ENCODE measurements at places on chromosomes 13 and 19. TPM values are rescaled to one million over a fixed set of nuclear protein-coding genes. Genes with fewer than 3 reads are reported as not detected.

- no peak for DNase-seq
These were observed 8.6 kb downstream of the FGF22 start for GRCh38 chr19:648305-648704.

DNA sequence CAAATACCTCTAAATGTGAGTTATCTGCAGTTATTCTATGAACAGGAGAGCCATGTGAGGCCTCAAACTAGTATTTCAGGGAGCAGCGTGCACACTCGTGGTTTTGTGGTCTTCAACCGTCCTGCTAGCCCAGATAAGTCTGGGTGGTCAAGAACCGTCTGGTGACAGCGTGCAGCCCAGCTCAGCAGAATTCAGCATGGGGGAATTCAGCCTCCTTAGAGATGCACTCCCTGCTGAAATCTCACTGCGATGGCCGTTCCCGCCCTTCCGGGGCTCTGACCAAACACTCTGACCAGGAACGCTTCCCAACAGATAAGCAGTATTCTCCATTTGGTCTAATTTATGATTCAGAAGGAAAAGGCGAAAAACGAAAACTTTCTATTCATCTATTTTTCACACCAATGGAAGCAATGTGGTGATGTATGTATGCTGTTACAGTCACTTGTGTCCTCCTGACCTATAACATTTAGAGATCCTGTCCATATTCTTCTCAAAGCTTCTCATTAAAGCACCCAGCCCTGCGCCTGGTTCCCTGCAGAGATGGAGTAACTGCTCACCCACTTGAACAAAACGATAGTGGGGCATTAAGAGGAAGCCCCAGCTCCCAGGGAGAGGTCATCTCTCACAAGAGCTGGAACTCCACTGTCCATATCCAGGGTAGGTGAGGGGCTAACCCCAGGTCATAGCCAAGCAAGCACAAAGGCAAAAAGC lies 2.9 kb downstream of the ANKRD27 start:
- no peak for DNase-seq

DNA sequence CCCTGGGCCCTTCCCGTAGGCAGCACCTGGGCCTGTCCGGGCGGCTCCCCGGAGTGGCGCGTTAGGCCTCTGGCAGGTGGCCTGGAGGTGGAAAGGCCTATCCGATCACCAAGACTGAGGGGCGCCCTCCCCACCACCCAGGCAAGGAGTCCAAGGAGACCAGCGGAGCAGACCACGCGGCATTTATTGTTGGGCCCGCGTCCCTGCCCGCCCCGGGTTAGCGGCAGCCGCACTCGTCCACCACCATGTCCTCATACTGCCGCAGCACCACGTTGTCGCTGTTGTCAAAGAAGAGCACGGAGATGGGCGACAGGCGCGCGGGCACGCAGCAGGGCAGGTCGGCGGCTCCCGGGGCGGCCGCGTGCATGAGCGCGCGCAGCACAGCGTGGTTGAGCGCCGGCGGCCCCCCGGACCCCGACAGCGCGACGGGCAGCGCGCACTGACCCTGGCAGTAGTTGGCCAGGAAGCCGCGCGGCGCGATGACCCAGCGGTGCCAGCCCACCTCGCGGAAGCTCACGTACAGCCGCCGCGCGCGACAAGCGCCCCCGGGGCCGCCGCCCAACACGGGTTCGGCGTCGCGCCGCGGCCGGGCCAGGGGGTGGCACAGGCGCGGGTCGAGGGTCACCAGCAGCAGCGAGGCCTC lies 27.5 kb downstream of the CERS1 start:
- no peak for DNase-seq

DNA sequence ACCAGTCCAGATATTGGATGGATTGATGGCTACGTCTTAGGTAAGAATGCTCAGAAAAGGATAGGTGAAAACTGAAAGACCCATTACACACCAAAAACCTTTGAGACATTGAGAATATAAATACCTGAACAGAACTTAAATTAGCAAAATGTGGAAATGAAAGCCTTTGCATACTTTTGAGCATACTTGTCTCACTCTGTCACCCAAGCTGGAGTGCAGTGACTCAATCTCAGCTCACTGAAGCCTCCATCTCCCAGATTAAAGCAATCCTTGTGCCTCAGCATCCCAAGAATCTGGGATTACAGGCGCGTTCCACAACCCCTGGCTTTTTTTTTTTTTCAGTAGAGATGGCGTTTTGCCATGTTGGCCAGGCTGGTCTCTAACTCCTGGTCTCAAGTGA lies 695.3 kb downstream of the DACH1 start:
- DNase-seq: no peak

DNA sequence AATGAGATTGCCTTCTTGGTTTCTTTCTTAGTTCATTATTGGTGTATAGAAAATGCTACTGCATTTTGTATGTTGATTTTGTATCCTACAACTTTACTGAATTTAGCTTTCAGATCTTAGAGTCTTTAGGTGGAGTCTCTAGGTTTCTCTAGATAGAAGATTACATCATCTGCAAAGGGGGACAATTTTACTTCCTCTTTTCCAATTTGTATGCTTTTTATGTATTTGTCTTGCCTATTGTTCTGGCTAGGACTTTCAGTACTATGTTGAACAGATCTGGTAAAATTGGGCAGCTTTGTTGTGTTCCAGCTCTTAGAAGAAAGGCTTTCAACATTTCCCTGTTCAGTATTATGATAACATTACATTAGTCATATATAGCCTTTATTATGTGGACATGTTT lies 101.0 kb upstream of the SPRY2 start:
- DNase-seq: no peak

ATP4A gene
- not detected for polyA plus RNA-seq

DNA sequence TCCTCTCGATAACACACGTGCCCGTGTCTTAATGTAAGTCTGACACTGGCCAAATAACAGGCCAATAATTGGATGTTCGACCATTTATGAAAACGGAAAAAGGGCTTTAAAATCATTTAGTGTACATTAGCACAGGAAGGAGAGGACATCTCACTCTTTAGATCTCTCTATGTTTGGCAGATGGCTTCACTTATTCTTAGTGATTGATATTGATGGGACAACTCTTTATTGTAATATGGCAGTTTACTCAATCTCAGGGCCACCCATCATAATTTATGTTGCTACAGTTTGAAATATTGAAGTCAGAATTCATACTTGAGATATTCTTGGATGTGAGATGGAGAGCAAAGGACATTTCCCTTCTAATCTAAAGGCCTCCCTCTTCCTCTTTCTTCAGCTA lies 430.7 kb upstream of the ARGLU1 start:
- DNase-seq: no peak

DNA sequence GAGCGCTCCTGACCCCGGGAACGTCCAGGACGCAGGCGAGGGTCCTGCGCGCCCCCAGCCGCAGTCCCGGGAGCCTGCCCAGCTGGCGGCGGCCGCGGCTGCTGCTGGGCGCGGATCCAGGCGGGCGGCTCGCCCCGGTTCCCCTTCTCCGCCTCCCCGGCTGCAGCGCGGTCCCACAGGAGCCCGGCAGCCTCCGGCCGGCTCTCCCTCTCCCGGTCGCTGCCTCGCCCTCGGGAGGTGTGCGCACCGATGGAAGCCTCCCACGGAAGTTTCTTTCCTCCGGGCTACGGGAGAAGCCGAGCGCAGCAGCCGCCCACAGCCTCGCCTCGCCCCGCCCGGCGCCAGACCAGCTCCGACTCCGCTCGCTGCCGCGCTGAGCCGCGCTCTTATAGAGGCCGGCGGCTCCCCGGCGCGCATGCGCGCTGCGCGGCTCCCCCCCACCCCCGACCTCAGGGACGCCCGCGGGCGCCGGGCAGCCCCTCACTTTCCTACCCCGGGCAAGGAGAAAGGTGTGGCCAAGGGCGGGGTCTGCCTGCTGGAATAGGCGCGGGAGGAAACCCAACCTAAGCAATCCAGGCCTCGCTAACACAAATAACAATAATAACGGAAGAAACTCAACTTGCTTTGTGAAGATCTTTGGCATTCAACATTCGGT lies at the start of gene SHISA2:
TSS of gene SHISA2 (minus strand) at position 360 of the 655 bp plus-strand sequence. CDS start 1,041 bp downstream, outside the sequence.
- DNase-seq: no peak

DNA sequence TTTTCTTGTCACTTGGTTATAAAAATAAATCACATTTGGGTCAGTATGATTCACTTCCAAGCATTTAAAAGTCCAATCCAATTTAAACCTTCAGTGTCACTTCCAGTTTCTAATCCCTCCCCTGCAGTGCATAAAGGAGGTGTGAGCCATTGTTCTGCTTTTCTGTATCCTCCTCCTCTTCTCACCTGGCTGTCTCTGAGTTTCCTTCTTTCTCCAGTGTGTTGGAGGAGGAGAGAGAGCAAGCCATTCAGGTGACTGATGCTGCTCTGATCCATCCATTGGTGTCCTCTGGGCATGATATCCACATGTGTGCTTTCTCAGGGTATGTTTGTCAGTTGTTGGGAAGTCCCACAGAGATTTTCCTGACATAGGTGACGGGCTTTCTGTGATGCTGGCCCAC lies 1.2 kb downstream of the NUDT15 start:
- no peak for DNase-seq

SLC15A1 gene
- 7.6 TPM for polyA plus RNA-seq

LRRC25 gene
- polyA plus RNA-seq: 1.2 TPM

DNA sequence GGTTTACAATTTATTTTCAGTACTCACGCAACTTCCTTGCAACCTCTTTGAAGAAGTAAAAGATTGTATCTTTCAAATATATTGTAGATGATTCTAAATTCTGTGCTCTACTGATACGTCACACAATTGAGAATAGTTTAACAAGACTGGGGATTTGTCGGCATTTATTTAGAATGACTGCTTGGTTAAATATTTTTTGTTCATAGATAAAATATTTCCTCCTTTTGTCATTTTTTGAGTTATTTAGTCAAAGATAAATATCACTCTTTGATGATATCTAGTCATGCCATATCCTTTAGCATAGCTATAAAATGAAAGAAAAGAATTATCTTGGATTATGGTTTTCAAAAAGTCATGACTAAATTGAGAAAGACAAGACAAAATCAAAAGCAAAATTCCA lies 2747.8 kb downstream of the PCDH9 start:
- no peak for DNase-seq

CATSPERD gene
- polyA plus RNA-seq: not detected

ENOX1 gene
- 11.9 TPM for polyA plus RNA-seq

GRCh38 chr13:64130600-64130999 lies 2715.0 kb upstream of the PCDH20 start:
- DNase-seq: no peak

PDE4A gene
- 1.7 TPM for polyA plus RNA-seq

GRCh38 chr13:97125810-97126738 lies 96.1 kb upstream of the MBNL2 start:
- no peak for DNase-seq

GRCh38 chr13:94182185-94182761 lies 297.2 kb downstream of the DCT start:
- DNase-seq: no peak

DNA sequence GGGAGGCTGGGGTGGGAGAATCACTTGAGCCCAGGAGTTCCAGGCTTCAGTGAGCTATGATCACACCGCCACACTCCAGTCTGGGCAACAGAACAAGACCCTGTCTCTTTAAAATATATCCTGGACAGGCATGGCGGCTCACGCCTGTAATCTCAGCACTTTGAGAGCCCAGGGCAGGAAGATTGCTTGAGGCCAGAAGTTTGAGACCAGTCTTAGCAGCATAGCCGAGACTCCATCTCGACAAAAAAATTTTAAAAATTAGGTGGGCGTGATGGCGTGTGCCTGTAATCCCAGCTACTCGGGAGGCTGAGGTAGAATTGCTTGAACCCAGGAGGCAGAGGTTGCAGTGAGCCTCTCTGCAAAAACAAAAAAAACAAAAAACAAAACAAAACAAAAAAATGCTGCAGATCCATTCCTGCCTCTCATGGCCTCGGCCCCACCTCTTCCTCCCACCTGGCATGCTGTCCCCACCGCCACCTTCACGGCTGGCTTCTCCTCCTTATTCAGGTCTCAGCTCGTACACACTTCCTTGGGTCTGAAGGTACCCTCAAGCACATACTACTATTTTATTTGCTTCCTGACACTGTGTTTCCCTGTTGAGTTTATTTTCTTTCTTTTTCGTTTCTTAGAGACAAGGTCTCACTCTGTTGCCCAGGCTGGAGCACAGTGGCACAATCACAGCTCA lies 5.3 kb downstream of the RFX1 start:
- no peak for DNase-seq

NCR1 gene
- polyA plus RNA-seq: 0.19 TPM
